Cortex of kidney (tissue), 1 donor: ENCODE measurements at places on chromosomes 5 and 9.

GRCh38 chr9:86082870-86083269, 16.5 kb downstream of the GOLM1 start:
- DNase-seq, result no peak

DNA sequence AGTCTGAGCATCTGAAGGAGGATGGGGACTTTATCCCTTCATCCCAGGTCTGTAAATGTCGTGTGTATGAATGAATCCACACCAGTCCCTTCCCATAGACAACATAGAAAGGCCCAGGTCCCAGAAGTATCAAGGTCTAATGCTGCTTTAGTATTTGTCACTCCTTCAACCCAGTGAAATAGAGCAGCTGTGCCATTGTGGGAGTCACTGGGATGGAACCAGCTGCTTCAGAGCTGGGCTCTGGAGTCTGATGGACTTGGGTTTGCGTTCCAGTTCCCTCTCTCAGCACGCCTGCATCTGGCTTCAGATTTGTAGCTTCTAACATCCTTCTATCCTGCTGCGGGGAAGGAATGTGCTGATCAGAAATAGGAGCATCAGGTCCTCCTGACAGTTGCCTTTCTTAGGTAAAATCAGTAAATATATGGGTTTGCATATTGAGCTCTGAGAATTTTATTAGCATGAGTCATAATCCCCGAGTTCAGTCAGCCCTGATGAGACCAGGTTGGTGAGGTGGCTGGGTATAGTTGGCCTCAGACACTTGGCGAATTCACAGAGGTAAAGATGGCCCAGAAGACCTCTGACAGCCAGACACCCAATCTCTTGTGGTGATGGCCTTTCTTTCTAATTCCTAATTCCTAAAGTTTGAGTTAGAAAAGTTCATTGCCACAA, 10.1 kb downstream of the ACO1 start:
- DNase-seq, result no peak

GRCh38 chr9:126158588-126159429, 167.8 kb upstream of the MVB12B start:
- no peak for DNase-seq

DNA sequence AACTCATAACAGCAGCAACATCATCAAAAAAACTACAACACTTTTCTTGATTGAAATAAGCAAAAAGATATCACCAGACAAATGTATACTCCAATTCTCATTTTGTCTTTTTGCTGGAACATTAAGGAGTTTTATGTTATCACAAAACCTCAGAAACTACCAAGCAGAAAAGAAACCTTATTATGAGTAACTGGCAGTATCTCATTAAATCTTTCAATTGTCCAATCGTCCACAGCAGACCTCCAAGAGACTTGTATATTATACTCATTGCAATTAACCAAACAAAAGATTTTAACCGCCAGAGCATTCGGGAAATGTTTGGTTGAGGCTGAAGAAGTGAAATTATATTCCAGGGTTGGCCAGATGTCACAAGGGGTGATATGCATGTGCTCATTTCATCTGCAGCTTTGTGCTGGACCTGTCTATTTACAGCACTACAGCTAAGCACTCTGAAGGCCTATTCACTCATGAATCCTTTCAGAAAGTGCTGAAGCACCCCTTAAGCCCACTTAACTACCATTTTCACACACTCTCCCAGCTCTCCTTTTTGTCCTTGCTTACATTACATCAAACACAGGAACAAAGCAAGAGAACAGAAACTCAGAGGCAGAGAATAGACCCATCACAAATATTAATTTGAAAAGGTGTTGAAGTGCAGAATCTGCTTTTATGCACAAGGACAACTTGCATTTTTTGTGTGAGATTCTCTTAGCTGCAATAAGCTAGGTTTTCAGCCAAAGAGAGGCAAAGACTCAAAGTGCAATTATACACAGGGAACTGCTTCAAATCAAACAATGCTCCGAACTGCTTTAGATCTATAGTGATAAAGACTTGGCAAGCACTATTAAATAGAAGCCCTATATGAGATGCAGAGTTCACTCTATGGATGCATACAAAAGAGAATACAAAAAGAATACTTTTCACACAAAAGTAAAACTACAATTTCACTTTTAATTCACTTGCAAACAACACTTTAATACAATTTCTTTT, 150.4 kb upstream of the POU5F2 start:
- no peak for DNase-seq

GRCh38 chr9:127644943-127645342, 32.9 kb downstream of the STXBP1 start:
- DNase-seq, result no peak

- no peak for DNase-seq
Measured at GRCh38 chr5:141135030-141135717, at the start of gene PCDHB5. PCDHB5 (plus strand) TSS chr5:141135206; CDS start chr5:141135435, 229 bp downstream.
